ENCODE measurements at places on chromosomes 7 and 10.

- peak; percentile 56 for DNase-seq
Observed at GRCh38 chr7:27156508-27156898, at the start of gene HOXA7. Gene HOXA7, minus strand, starts transcription at chr7:27156675. Its CDS starts 130 bp downstream, at chr7:27156545.

GRCh38 chr10:18418541-18419215, 232.7 kb downstream of the NSUN6 start:
- DNase-seq, result no peak

GRCh38 chr10:10818082-10818481, 199.6 kb upstream of the CELF2 start:
- no peak for DNase-seq

- DNase-seq, result no peak
Observed at GRCh38 chr7:47902013-47902412, 46.3 kb downstream of the PKD1L1 start.

DNA sequence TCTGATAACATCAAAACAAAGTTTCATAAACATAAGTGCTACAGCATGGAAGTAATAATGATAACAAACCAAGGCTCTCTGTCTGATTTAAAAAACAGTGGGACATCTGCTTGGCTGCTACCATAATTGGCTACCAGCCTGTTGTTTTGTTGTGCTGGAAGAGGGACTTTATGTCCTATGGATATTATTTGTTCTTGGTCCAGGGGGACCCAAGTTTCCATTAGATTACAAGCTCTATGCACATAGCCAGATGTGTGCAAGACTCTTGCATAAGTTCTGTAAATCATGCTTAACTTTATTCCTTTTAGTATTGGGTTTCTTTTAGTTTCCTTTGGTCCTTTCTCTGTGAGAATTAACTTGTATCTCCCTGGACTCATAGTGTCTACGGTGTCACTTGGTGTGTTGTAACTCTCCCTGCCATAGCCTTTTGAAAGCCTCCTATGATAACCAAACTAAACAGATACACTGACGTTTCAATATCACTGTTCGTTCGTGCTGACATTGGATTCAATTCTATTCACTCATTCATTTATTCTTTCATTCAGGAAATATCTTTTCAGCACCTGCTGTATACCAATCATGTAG, 41.4 kb upstream of the CD36 start:
- no peak for DNase-seq
